Glutamatergic neuron (in vitro differentiated cells): ENCODE measurements at places on chromosomes 1 and 21.

GRCh38 chr1:75438355-75438754, 172.6 kb downstream of the SLC44A5 start:
- no peak for DNase-seq

DNA sequence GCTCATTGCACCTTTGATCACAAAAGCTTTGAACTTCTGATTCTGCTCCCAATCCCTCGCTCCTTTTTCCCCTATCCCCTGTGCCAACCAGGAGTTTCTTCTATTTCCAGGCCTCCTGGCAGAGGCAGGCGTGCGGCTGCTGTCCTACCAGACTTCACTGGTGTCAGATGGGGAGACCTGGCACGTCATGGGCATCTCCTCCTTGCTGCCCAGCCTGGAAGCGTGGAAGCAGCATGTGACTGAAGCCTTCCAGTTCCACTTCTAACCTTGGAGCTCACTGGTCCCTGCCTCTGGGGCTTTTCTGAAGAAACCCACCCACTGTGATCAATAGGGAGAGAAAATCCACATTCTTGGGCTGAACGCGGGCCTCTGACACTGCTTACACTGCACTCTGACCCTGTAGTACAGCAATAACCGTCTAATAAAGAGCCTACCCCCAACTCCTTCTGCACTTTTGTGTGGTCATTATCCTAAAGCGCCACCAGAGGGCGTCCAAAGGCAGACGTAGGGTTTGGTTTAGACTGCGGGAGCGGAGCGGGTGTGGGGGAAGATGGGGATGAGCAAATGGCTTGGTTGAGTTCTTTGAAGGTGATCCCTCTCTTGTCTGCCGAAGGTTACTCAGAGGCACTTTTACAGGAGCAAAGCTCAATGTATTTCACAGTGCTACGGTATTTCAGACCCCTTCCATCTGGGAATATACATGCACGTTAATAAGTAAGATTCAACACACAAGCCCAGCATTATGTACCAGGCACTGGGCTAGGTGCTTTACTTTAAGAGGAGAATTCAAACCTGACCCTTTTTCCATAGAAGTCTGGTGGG, 24.7 kb downstream of the HMGCS2 start:
- DNase-seq: peak; percentile 73

- DNase-seq: no peak
Measured at GRCh38 chr1:30819244-30819571, 61.6 kb upstream of the LAPTM5 start.

DNA sequence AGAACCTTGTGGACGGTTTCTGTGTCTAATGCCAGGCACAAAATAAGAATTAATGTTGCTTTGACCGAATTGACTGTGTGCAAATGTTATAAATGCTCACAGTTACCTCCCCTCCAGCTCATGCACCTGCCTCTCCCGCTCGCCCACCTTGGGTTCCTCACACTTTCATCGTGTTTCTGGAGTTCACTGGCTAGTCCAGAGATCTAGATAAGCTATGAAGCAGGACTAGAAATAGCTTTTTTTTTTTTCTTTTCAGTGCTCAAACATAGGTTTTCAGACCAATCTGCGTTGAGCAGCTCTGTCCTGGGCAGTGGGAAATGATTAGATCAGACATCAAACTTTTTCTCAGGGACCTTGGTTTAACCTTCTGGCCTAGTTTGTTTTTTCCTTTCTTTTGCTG, 11.1 kb downstream of the TENT5C start:
- DNase-seq: no peak

DNA sequence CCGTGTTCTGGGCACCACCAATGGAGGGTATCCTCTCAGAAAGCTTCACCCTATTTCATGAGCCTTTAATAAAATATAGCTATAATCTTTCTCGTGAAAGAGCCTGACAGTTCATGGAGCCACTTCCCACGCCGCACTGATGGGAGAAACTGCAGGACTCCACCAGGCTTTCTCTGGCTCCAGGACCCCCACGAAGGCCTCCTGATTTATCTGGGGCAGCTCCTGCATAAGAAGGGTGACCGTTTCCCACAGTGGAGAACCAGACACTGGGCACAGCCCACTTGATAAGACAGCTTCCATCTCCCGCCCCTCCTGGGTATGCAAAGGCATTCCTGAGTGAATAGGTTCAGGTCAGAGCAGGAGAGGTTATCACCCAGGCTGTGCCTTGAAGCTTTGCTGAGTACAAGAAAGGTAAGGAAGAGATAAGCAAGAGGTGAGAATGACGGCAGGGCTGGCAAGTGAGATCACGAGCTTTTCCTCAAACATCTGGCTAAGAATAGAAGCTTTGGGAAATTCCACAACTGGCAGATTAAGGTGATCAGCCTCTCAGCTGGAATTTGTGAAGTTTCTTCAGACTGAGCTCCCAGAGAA, 499.8 kb downstream of the KIF26B start:
- no peak for DNase-seq

DNA sequence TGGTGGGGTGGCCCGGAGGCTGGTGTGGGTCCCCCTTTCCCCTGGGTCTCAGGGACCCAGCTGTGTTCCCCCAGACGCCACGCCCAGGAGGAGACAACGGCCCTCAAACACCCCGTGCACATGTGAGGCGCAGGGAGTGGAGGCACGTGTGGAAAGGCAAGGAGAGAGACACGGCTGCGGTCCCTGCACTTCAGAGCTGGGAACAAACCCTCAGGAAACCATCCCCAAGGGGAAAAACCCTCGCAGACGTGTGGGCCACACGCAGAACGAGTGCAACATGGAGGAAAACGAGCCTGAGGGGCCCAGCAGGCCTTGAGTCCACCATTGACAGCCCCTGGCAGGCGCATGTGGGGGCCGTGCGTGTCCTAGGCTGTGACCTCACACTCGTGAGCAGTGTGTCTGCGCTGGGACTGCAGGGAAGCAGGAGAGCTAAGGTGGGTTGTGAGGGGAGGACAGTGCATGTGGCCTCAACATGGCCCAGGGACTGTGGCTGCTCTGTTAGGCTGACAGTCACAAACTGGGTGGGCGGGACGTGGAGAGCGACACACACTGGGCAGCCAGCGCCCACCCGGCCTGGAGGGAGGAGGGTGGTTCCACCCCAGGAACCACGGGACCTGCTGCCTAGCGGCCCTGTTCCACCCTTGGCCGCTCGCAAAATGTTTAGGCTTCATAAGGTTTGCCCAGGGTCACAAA, 20.0 kb downstream of the ITGB2 start:
- DNase-seq: no peak

DNA sequence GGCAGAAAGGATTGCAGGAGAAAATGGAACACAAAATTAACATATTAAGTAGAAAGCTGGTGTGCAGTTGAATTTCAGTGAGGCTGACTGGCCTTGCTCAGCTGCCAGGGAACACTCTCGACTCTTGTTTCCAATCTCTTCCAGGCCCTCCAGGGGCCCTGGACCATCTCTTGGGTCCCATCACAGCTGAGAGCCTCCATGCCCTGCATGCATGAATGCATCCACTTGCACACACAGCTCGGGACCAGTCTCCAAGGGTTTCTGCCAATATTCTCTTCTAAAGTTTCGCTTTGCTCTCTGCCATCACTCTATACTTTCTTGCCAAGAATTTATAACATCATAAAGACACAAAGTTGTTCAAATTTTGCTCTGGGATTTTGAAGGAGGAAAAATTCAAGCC, 200.3 kb downstream of the DSCAM start:
- peak; percentile 59 for DNase-seq

GRCh38 chr1:214317734-214318133, 36.8 kb downstream of the SMYD2 start:
- no peak for DNase-seq

GRCh38 chr1:228270032-228270431, 62.2 kb downstream of the OBSCN start:
- DNase-seq: no peak

DNA sequence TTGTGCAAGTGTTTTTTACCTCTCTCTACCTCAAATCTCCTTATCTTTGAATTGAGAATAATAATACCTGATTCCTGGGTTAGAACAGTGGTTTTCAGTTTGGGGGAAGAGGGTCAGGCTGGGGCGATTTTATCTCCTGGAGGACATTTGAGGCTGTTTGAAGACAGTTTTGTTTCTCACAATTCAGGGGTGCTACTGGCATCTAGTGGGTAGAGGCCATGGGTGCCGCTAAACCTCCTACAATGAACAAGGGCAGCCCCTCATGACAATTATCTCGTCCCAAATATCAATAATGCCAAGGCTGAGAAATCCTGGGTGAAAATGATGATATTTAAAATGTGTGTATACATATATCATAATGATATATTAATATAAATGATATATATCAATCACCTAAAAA, 139.1 kb upstream of the USH2A start:
- DNase-seq: no peak

- DNase-seq: peak; percentile 46
Measured at GRCh38 chr1:162882248-162882674, 21.3 kb upstream of the CCDC190 start.

GRCh38 chr21:31204801-31205200, 139.3 kb downstream of the TIAM1 start:
- DNase-seq: no peak

DNA sequence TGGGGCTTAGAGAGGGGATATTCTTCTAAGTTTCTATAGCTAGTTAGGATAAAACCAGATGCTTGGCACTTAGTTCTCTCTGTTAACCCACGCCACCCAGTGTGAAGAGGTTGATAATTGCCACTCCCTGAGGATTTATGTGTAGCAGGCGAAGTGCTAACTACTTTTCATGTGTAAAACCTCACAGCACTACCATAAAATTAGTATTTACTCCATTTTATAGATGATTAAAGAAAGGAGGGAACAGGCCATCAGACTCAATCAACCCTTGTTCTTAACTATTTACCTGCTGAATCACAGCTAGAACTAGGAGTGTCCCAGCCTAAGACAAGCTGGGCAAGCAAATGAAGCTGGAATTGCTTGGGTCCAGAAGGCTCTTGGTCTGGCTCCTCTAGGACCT, 8.9 kb downstream of the LIN28A start:
- no peak for DNase-seq

- no peak for DNase-seq
Measured at GRCh38 chr1:63984930-63985290, 211.1 kb downstream of the ROR1 start.

DNA sequence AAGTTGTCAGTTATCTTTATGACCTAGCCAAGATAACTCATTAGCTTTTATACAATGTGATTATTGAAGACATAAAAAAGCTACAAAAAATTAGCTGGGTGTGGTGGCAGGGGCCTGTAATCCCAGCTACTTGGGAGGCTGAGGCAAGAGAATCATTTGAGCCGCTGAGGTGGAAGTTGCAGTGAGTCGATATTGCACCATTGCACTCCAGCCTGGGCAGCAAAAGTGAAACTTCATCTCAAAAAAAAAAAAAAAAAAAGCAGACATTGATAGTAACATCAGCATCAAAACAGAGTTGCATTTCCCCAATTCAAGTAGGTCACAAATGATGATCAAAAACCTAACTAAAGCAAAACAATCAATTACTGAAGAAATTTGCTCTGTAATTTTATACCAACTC, 191.4 kb downstream of the PTGER3 start:
- no peak for DNase-seq

GRCh38 chr1:79585801-79586200, 579.3 kb upstream of the ADGRL4 start:
- no peak for DNase-seq

DNA sequence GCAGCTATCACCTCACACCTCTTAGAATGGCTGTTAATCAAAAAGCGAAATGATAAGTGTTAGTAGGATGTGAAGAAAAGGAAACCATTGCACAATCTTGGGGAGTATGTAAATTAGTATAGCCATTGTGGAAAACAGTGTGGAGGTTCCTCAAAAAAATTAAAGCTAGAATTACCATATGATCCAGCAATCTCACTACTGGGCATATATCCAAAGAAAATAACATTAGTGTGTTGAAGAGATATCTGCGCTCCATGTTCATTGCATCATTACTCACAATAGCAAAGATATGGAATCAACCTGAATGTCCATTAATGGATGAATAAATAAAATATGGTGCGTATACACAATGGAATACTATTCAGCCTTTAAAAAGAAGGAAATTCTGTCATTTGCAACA, 68.9 kb downstream of the SNRPE start:
- DNase-seq: no peak

DNA sequence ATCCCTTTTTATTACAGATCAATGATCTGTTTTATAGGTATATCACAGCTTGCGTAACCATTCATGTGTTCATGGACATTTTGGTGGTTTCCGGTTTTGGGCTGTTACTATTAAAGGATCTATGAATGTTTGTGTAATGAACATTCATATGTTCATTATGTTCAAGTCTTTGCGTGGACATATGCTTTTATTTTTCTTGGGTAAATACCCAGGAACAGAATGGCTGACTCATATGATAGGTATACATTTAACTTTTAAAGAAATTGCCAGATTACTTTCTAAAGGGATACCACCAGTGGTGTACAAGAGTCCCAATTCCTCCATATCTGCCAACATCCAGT, 73.7 kb downstream of the SPATA46 start:
- DNase-seq: no peak

DNA sequence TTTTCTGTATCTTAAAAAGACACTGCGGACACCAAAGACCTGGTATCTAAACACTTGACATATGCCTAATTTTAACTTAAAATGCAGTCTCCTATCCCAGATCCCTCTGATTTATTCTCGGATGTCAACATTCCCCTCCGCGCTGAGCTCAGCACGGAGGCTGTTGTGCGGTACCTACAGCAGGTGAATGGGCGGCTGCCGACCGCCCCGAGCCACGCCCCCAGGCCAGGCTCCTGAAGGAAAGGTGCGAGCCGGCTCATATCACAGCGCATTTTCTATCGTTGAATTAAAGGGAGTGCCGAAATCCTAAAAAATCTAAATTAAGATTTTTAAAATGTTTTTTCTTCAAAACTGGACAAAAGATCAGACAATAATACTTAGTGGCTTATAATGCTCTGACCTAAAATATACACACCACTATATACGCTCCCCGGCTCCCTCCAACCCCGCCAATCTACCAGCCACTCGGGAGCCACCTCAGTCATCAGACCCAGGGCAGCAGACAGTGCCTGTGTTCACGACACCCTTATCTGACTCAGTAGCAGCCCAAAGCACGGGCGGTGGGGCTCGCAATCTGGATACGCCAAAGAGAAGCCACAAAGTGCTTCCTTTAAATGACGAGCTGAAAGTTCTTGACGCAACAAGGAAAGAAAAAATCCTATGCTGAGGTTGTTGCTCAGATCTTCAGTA, 4.1 kb downstream of the WRAP73 start:
- DNase-seq: peak; percentile 9

DNA sequence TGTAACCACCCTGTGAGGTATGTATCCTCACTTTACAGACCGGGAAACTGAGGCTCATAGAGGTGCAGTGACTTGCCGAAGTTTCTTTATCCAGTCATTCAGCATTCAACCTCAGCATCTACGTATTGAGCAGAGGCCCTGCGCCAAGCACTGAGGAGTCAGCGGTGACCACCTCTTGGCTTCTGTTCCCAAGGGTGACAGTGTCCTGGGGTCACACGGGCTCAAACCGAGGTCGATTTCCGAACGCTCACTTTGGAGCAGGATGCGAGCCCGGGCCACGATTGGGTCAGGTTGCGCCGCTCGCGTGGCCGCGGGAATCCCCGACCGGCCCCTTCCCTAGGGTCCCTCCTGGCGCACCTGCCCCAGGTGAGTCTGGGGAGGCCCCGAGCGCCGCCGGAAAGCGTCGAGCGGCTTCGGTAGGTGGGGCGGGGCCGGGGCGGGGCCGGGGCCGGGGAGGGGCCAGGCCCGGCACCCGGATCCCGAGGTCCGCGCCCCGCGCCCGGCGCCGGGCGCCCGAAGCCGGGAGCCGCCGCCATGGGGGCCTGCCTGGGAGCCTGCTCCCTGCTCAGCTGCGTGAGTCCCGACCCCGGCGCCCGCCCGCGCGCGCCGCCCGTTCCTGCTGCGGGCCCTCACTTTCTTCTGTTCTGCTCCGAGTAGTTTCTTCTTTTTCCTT, at the start of gene SERINC2:
SERINC2 (plus strand) TSS at position 482 of the 673 bp plus-strand sequence; CDS start at position 535, 53 bp downstream.
- no peak for DNase-seq
